Amniotic stem cell (primary cell): ENCODE measurements at places on chromosomes 5 and 9.
A peak's percentile ranks its signal among the peaks of the same experiment; 100 is the strongest.

DNA sequence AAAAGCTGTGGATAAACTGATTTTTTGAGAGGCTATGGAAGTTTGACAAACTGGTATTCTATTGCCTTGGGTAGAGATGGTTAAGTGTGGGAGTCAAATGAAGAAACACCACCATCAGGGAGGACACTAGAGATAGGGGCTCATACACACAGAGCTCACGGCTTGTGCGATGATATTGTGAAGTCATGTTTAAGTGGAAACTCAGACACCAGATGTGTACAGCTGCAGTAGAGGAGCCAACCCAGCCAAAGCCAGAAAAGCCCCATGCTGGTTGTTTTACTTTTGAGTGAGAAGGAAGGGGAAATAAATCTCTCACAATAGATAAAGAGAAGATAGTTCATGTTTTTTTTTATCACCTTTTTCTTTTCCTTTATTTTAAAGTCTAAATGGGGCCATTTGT is 377.7 kb downstream of the DMRT2 start:
- no peak for DNase-seq

DNA sequence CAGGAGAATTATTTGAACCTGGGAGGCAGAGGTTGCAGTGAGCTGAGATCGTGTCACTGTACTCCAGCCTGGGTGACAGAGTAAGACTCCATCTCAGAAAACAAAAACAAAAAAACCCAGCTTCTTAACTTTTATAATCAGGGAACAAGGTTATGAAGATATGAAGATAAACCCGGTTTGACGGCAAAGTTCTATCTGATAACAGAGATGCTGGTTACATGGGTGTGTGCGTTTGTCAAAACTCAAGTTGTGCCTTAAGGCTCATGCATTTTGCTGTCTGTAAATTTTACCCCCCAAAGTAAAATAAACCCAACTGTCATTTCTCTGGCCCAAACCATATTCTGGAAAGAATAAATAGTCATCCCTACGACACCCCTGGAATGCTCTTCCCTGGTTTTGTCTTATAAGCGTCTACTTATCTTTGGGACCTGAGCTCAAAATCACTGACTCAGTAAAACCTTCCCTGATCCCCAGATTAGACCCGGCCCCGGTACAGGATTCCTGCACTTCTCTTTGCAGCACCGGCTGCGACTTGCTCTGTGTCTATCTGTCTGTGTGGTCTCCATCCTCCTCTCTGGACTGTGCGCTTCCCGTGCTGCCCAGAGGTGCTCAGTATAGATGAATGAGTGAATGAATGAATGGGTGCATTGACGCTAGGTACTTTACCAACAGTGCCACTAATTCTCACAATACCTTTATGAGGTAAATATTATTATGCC is 172.2 kb downstream of the DAB2IP start:
- DNase-seq = no peak

GRCh38 chr5:109191153-109191558 is 218.6 kb downstream of the PJA2 start:
- DNase-seq = no peak

GRCh38 chr5:97149709-97150108 is 7.3 kb upstream of the LIX1 start:
- DNase-seq = no peak

DNA sequence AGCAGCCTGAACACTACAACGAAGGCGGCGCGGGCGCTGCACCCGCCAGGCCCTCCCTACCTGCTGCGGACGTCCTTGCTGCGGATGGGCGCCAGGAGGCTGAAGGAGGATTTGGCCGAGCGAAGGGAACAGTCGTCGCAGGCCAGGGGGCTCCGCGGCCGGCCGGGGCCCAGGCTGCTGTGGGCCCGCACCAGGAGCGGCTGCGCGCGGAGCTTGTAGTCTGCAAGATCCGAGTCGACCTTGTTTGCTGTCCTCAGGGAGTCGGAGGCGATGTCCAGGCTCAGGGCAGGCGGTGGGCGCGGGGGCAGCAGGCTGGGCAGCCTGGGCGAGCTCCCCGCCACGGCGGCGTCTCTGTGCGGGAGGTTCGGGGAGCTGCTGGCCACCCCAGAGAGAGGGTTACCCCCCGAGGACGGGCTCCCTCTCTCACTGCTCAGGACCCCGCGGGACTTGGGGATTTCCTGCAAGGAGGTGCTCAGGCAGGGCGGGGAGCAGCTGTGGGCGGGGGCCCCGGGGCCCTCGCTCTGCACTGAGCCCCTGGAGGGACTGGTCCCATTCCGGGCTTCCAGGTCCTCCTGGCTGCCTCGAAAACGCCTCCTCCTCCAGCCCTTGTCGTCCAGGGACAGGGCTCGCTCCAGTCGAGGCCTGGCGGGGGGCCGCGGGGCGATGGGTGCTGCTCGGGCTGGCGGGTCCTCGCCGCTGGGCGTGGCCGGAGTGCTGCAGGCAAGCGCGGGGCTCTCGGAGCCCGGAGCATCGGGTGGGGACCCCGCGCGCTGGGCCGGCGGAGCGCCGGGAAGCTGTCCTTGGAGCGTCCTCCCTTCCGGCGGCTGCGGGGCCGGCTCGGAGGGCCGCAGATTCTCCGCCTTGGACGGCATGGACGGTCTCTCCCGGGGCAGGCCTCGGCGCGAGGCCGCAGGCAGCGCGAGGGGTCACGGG is 831 bp downstream of the INPP5E start:
- peak; percentile 7 for DNase-seq

- DNase-seq = no peak
These were observed 914.4 kb upstream of the COX7C start for GRCh38 chr5:85703296-85703695.

- no peak for DNase-seq
These were observed 24.2 kb downstream of the LRRTM2 start for GRCh38 chr5:138850865-138851435.

GRCh38 chr9:69027355-69028097 is 8.0 kb upstream of the FXN start:
- no peak for DNase-seq

DNA sequence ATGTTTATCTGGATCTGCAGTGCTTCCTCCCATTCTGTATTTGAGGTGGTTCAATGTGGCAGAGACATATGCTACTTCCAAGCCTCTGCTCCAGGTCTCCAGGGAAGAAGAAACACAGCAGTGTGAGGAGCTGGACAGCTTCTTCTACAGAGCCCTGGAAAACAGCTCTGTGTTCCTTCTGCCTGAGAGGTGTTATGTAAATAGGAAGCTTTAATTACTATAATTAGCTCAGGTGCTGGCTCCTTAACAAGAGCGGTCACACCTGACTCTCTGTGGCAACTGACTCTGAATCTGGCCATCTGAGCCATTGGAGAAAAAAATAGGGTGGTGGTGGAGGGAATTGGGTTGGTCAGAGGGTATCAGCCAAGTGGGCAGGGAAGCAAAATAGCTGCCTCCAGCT is 332.4 kb upstream of the BRINP1 start:
- no peak for DNase-seq

DNA sequence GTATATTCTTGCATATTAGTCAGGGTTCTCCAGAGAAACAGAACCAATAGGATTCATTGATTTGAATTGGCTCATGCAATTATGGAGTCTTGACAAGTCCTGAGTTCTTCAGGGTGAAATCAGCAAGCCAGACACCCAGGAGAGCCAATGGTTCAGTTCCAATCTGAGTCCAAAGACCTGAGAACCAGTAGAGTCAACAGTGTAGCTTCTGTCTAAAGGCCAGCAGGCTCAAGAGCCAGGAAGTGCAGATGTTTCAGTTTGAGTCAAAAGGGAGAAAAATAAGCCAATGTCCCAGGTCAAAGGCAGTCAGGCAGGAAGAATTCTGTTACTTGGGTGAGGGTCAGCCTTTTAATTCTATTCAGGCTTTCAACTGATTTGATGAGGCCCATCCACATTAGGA is 37.8 kb upstream of the ANKRD34B start:
- DNase-seq = no peak

GRCh38 chr9:37010180-37010579 is 23.9 kb downstream of the PAX5 start:
- no peak for DNase-seq

DNA sequence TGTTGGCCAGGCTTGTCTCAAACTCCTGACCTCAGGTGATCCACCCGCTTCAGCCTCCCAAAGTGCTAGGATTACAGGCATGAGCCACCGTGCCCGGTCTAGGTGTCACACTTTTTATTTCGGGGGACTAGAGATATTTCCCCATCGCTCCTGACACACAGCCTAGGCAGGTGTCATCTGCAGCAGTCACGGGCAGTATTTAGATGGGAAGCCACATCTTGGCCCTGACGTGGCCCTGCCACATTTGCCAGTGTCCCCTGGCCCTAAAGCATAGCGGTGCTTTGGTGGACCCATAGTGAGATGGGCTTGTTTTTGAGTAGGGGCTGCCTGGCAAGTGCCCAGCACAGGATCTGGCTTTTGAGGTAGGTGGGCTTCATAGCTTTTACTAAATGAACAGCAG is 45.0 kb upstream of the LRRTM2 start:
- DNase-seq = no peak

GRCh38 chr9:131885144-131885609 is 145.3 kb upstream of the RAPGEF1 start:
- DNase-seq = no peak

- DNase-seq = no peak
These were observed 157.4 kb downstream of the TTLL11 start for GRCh38 chr9:121935739-121936138.

DNA sequence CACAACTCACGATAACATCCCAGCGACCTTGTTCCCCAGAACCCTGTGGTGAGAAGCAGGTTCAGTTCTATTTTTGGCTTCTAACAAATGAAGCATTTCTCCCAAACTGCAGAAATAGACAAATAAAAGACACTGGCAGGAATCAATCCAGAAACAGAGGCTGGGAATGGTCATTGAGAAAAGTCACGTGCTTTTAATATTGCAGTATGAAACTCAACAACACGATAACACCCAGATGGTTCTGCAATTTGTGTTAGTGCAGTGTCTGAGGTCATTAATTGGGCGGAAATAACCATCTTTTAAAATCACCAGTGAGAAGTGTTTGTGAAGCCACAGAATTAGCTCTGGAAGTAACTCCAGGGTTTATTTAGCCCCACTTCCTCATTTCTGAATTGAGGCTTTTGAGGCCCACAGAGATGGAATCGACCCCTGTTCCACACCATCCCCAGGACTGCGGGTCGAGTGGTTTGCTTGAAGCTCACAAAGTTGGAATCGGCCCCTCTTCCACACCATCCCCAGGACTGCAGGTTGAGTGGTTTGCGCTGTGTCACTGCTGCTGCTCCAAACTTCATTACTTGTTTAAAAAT is 164.7 kb upstream of the IRX4 start:
- DNase-seq = no peak

DNA sequence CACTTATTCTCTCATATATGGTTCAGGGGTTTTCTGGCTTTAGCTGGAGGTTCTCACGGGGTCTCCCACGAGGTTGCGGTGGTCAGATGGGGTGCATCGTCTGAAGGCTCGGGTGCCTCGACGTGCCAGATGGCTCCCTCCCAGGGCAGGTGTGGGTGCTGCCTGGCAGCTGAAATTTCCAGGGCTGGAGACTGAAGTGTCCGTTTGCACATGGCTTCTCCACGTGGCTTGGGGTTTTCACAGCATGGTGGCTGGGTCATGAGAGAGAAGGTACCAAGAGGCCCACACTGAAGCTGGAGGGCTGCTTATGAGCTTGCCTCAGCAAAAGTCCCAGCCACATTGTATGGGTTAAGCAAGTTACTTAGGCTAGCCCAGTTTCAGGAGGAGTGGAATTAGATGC is 218.6 kb downstream of the AGTPBP1 start:
- DNase-seq = no peak

DNA sequence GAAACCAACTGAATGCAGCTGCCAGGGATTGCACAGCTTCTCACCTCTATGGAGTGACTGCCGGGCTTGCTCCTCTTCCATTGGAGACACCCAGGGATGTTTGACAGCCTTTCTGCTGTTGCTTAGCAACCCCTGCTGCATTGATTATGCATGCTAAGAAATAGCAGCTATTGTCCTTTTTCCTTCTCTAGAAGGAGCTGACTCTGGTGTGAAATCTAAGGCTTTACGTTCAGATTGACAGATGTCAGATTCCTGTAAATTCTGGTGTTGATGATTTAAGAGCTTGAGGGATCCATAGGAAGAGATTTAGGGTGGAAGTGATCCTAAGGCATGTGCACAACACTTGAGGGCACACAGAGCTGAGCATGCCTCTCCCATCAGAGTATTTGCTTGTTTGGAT is 267.7 kb downstream of the NTRK2 start:
- no peak for DNase-seq

DNA sequence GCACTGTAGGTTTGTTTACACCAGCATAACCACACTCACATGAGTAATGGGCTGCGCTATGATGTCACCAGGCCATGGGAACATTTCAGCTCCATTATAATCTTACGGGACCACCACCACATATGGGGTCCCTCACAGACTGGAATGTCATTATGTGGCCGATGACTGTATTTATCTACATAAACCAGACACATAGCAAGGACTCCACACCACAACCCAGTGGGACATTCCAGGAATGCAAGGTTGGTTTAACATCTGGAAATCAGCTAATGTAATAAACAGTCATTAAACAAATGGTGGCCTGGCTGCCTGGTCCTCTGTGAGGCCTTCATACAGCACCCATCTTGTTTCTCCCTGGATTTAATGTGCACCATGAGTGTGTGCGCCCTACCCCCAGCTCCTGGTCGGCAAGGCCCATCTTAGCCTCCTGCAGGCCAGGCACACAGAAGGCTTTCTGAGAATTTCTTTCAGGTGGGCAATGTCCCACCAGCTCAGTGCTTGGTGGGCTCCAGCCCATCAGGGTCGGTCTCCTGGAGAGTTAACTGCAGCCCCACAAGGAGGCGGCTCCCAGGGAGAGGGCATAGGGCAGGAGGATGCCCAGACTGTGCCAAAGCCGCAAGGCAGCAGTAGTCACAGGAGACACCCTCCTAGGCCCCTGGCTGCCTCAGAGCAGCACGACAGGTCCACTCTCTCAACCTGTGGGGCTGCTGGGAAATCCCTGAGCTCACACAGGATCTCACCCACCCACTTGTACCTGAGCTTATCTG is 35.9 kb upstream of the SARDH start:
- DNase-seq = no peak
